Fibroblast of skin of right quadriceps (primary cell): ENCODE measurements at places on chromosomes 3 and 15.

- no peak for DNase-seq
These were observed 33.0 kb downstream of the PTPRG start for GRCh38 chr3:61594144-61594963.

GRCh38 chr15:100783760-100784492 is 95.7 kb upstream of the ALDH1A3 start:
- DNase-seq: no peak

DNA sequence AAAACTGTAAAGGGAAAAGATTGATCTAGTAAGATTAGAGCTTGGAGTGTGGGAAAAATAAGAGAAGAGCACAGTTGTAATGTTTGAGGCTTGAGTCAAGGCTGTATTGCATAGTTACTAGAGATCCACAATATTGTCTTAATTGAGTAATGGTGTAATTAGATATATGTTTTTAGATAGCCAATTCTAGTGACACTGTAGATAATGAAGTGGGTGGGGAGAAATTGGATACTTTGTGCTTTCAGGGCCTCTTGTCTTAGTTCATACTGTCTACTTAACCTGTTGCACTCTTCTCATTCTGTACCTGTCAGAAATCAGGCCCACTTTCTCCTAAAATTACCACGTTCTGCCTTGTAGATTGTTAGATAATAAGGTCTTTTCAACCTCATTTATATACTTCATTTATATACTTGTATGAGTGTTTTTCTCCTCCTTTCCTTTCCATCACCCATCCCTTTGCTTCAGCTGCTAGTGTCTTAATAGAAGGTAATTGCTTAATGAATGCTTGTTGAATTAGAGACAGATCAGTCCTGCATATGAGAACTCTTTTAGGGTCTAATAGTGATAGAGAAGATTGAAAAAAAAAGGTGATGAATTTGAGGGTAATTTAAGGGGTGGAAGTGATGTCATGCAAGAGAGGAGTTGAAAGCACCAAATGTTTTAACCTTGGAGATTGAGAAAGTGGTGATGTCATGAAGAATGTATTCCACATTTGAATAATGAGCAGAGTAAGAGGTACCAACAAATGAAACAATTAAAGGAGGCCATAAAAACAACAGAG is 32.0 kb downstream of the PIK3CA start:
- peak; percentile 46 for DNase-seq

DNA sequence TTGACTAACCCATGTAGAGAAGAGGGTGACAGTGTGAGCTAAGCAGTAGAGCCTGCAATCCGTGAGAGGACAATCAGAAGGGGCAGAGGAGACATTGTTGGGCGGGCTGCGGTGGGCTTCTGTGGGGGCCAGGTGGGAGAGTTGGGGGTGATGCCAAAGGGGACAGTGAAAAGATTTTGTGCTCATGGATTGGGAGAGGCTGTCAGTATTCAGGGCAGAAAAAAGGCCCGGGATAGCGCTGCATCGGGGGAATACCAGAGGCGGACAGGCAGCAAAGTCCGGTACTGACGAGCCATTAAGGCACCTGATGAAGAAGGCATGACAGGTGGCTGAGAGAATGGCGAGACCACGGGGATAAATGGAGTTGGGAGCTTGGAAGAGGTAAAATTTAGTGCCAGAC is 1.3 kb upstream of the PXYLP1 start:
- no peak for DNase-seq

DNA sequence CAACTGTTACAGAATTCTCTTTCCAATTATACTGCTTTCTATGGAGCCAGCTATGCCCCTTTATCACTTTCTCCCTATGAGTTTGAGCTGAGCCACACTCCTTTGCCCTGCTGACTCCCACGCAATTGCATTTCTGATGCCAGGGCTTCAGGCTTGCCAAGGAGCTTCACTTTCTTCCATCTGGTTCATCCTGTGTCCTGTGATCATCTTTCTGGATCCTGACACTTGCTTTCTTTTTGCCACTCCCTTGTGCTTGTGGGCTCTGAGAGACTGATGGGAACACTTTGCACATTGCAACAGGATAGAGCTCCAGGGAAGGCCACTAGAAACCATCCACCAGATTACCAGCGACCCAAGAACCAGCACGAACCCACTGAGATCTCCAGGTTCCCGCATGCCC is 77.0 kb upstream of the SEC13 start:
- no peak for DNase-seq

- no peak for DNase-seq
These were observed 443.8 kb downstream of the NLGN1 start for GRCh38 chr3:173841334-173841733.

DNA sequence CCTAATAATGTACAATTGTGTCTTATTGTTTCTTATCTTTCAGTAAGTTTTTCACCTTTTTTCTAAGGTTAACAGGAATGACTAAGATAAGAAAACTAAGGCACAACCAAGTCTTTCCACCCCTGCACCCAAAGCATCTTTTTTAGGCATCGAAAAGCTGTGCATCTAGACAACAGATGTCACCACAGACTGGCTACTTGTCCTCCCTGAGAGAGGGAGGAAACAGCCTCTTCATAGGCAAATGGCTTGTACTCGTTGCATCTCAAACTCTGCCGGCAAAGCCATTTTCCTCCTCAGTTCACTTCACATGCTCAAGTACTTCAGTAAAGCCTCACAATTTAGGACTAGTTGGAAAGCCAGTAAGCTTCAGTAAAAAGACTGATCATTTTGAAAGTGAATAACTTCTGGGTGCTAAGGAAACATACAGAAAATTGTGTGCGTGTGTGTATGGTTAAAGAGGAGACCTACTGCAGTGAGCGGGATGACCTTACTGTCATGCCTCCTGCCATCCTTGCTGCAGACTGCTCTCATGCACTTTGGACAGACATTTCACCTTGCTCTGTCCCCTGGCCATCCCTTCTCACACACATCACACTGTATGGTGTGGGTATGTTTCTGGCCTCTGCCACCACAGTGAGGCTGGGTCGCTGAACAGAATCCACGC is 36.5 kb upstream of the HACD2 start:
- no peak for DNase-seq

GRCh38 chr3:19147905-19148767 is at the start of gene KCNH8:
Gene KCNH8 (plus strand): TSS chr3:19148510. CDS start chr3:19148720, 210 bp downstream.
- DNase-seq: no peak

GRCh38 chr3:169479314-169479939 is 184.1 kb downstream of the MECOM start:
- DNase-seq: peak; percentile 27

- DNase-seq: no peak
These were observed 57.1 kb downstream of the ADAMTS17 start for GRCh38 chr15:100284701-100285100.

DNA sequence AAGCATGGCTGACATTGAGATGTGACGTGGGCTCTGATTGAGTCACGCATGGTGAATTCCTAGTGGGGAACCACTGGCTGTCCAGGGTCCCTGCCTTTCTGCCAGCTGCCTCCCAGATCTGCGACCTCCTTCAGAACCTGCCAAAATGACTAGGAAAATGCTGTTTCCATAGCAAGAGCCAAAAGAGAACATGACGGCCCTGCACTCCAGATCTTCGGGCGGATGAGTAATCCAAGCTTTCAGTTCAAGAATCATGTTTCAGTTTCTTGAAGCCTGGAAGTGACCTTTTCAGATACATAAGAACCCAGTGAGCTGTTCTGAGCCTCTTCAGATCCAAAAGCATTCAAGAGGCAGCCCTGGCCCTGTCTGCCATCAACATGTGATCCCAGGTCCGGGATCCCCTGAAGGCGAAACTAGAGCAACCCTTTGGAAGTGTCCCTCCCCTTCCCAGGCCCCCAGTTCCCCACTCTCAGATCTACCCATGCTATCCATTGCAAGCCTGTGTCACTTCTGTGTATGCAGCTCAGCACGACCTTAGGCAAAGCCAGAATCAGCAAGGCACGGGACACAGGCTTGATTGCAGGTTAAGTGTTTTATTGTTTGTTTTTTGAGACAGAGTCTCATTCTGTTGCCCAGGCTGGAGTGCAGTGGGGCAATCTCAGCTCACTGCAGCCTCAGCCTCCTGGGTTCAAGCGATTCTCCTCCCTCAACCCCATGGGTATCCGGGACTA is 19.7 kb downstream of the ANKRD63 start:
- peak; percentile 47 for DNase-seq

DNA sequence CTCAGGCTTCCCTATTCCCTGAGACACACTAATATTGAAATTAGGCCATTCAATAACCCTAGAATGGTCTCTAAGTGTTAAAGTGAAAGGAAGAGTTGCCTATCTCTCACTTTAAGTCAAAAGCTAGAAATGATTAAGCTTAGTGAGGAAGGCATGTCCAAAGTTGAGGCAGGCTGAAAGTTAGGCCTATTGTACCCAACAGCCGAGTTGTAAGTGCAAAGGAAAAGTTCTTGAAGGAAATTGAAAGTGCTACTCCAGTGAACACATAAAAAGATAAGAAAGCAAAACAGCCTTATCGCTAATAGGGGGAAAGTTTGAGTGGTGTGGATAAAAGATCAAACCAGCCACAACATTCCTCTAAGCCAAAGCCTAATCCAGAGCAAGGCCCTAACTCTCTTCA is 117.9 kb upstream of the SPATA12 start:
- no peak for DNase-seq

- peak; percentile 45 for DNase-seq
These were observed 21.6 kb downstream of the SNX33 start for GRCh38 chr15:75669191-75669878.

DNA sequence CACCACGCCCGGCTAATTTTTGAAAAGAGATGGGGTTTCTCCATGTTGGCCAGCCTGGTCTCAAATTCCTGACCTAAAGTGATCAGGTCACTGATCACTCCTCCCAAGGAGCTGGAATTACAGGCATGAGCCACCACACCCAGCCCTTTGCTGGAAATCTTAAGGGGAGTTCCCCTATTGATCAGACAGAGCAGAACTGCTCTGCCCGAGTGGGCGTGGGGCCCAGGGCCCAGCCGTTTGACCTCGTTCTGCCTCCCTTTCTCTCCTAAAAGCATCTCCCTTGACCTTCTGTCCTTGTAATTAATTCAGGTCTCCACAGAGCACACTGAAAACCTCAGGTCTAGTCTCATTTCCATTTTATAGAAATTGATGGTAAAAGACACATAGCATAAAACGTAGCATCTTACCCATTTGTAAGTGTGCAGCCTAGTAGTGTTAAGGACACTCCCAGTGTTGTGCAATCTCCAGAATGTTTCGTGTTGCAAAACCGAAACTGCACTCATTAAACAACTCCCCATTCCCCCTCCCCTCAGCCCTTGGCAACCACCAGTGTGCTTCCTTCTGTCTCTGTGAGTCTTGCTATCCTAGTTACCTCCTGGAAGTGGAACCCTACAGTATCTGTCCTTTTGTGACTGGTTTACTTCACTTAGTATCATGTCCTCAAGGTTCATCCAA is 89.3 kb downstream of the SLCO3A1 start:
- peak; percentile 74 for DNase-seq

DNA sequence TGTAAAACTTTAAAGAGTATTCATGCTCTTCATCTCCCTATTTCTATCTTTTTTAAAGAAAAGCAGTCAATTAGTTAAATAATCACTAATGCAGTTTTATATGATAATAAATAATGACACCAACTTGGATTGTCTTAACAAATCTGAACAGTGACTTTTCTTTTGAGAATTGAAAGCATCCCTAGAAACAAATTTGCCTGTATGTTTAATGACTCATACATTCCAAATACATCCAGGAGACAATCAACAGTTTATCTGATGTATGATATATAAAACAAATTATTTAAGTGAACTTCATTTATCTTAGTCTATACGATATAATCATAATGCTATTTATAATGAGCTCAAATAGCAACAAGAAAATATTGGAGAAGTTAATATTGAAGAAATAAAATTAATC is 78.0 kb downstream of the ALCAM start:
- peak; percentile 42 for DNase-seq

- no peak for DNase-seq
These were observed 43.6 kb upstream of the CHRNB4 start for GRCh38 chr15:78684657-78685056.

- DNase-seq: no peak
These were observed 61.2 kb upstream of the STRIT1 start for GRCh38 chr3:155354658-155355057.

GRCh38 chr15:98413933-98414546 is 234.3 kb upstream of the IGF1R start:
- DNase-seq: no peak

GRCh38 chr3:18499301-18499700 is 74.2 kb upstream of the SATB1 start:
- no peak for DNase-seq

DNA sequence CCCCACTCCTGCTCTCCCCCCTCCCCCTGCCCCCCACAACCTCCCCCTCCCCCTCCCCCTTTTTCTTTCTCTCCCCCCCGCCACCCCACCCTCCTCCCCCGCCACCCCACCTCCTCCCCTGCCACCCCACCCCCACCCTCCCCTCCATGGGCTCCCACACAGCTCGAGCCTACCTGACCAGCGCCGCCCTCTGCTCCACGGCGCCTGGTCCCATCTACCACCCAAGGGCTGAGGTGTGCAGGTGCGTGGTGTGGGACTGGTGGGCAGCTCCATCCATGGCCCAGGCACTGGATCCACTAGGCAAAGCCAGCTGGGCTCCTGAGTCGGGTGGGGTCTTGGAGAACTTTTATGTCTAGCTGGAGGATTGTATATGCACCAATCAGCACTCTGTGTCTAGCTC is 68.3 kb upstream of the KCNAB1 start:
- DNase-seq: no peak

- DNase-seq: no peak
These were observed 75.7 kb upstream of the ARNT2 start for GRCh38 chr15:80328496-80328895.

- DNase-seq: peak; percentile 18
These were observed 401 bp downstream of the SEC11A start for GRCh38 chr15:84715441-84716035.

- DNase-seq: no peak
These were observed 625.7 kb upstream of the LMCD1 start for GRCh38 chr3:7875925-7876324.

DNA sequence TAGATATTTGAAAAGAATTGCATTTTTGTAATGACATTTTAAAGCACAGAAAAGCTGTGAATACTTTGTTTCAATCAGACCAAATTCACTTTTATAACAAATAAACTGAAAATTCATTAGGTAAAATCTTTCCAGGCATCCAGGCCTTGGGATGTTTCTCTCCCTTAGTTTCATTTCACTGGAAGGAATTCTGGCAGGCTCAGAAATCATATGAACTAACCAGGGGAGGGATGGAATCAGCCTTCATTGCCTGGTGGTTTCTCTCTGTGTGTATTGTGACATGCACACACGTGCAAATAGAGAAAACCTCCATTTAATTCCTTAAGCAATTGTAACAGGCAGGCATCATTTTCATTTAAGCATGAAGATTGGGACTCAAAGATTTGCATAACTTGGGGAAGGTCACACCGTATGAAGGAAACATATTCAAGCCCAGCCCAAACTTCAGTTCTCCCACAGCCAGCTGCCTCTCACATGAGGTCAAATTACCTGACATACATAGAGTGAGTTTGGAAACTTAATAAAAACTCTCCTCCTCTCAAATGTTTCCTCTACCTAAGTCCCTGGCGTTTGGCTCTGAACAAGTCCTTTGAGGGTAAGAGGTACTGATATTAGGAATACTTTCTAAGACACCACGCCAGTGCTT is 376.1 kb upstream of the MCTP2 start:
- DNase-seq: no peak

DNA sequence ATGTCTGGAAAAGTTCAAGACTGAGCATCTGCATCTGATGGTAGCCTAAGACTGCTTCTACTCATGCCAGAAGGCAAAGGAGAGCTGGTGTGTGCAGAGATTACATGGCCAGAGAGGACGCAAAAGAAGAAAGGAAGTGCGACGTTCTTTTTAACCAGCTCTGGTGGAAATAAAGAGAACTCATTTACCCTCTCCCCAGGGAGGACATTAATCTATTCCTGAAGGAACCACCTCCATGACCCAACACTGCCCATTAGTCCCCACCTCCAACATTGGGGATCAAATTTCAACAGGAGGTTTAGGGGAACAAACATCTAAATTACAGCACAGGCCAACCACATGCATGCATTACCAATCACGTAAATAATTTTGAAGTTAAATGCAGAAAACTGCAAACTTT is 1.5 kb upstream of the NCK1 start:
- peak; percentile 40 for DNase-seq
